NT2/D1 (cell line): ENCODE measurements at places on chromosomes 6 and 20.

- DNase-seq: no peak
These were observed 17.0 kb downstream of the SERPINB9 start for GRCh38 chr6:2885967-2886735.

- no peak for DNase-seq
These were observed 58.6 kb downstream of the SYNJ2 start for GRCh38 chr6:158040051-158040803.

- no peak for DNase-seq
These were observed 166.5 kb downstream of the VEGFA start for GRCh38 chr6:43936476-43936875.

DNA sequence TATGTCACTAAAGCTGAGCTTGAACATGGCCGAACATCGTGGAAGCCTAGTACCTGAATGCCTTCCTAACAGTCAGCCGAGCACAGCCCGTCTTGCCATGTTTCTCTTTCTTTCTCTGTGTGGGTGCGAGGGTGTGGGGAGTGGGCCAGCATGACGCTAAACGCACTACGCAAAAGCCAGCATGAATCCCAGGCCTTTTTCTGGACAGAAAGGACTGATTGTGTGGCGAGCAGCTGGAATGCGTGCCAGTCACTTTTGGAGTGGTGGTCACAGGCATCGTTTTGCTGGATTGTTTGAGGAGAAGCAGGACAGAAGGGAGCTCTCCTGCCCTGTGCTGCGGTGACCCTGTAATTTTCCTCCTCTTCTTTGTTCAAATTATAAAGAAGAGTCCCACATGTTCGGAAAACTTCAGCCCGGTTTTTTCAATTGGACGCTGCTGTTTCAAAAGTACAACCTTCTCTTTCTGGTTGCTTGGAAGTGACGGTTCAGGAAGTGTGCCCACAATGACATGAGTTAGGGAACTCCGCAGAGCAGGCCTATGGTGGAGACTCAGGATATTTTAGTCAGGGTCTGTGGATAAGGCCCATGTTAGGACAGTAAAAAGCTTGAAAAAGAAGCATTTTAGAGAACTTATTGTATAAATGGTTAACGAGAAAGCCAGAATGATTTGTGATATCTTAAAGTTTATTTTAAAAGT lies 54.3 kb downstream of the PDE7B start:
- no peak for DNase-seq

DNA sequence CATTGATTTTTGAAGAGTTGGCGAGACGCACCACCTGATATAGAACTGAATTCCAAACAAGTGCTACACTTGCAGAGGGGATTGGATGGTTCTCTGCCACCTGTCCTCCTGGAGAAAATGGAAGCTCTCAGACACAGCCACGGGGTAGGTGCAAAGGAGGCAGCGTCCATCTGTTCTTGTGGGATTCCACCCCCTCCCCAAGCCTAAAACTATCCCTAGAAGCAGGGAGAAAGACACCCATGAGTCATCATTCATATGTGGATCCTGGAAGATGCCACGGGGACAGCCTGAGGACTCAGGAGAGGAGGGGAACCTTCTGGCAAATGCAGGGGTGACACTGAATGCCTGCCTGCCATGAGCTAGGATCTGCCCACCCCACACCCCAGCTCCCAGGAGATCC lies 171.3 kb upstream of the CST7 start:
- no peak for DNase-seq

GRCh38 chr6:132909742-132910141 lies 95.4 kb downstream of the RPS12 start:
- DNase-seq: no peak

DNA sequence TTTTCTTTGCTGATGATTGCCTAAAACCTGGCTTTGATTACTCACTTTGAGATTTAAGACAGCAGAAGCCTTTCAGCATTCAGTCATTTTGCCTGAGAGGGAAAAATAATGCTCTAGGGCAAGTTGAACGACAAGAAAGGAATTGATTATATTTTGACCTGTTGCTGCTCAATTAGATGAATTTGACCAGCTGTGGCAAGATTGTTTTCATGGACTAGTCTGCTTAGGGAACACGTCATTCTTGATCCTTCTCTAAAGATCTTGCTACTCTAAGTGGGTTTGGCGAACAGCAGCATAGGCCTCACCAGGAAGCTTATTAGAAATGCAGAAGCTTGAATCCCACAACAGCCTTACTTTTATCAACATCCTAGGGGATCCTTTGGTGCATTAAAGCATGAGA lies 59.7 kb upstream of the PHACTR1 start:
- DNase-seq: no peak

- DNase-seq: no peak
These were observed 17.6 kb downstream of the IL22RA2 start for GRCh38 chr6:137155830-137156229.

- no peak for DNase-seq
These were observed 525 bp downstream of the MACROD2 start for GRCh38 chr20:13995841-13996240.

DNA sequence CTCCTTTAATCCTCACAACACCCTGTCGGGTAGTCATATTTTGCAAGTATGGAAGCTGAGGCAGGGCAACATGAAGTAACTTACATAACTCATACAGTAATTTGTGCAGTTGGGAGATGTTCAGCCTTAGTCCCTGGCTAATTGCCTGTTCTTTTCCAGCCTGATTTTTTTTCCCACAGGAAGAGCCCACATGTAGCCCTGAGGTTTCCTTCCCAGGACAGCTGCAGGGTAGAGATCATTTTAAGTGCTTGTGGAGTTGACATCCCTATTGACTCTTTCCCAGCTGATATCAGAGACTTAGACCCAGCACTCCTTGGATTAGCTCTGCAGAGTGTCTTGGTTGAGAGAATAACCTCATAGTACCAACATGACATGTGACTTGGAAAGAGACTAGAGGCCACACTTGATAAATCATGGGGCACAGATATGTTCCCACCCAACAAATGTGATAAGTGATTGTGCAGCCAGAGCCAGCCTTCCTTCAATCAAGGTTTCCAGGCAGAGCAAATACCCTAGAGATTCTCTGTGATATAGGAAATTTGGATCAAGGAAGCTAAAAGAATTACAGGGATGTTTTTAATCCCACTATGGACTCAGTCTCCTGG lies 5.0 kb upstream of the BTN2A1 start:
- DNase-seq: no peak

DNA sequence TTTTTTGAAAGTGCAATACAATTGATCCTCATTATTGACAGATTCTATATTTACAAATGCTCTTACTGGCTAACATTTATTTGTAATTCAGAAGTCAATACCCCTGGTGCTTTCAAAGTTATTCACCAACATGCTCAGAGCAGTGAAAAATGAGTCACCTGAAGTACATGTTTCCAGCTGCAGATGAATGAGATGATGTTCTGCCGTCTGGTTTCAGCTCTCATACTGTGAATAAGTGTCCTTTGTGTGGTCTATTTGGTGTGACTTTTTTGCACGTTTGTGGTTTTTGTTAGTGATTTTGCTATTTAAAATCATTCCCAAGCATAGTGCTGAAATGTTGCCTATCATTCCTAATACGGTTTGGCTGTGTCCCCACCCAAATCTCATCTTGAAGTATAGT lies 22.3 kb upstream of the EYA4 start:
- no peak for DNase-seq

DNA sequence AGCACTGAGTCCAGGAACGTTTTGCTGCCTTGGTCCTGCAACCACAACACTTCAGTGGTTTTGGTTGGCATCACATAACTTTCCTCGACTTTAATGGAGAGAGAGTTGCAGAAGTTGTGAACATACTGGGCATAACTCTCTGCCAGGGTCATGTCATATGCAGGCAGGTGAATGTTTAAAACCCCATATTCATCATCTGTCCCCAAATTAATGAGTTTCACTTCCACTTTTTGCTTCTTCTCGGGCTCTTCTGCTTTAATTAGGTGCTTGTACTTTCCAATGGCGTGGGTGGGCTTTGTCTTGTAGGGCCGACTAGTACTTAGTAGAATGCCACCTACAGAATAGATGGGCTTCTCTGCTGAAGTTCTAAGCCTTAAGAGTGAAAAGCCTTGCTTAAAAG lies 45.2 kb upstream of the TFAP2A start:
- DNase-seq: no peak

DNA sequence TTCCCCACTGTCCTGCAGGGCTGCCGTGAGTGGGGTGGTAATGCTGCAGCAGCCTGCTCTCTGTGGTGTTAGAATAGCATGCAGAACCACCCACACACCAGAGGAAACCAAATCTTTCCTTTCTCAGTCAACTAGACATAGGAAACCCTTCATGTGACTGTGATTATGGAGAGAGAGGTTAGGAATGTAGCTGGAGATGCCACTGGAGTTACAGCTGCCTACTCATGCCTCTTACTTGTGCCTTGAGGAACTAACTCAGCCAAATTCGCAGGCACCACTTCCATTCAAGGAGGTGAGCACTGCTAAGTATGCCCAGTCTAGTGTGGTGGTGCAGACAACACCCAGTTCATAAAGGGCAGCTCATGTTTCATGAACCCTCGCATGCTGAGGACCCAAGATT lies 27.4 kb downstream of the MUC22 start:
- DNase-seq: no peak

- DNase-seq: peak; percentile 15
These were observed 257.4 kb downstream of the PLCB1 start for GRCh38 chr20:8389381-8390036.

DNA sequence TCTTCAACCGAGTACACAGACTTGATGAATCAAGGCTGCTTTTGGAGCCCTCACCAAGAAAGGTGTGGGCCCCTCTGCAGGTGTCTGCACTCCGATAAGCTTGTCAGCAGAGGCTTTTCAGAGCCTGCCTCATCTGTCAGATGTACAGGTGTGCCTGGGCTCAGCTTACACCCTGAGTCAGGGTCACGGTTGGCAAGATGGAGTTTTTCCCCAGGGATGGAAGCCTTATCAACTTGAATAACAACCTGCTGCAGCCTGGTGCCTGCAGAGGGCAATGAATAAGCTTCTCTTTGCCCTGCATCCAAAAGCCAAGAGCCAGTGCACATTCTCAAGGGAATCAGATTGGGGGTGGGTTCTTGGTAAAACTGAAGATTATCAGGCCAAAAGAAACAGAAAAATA lies 427.1 kb downstream of the CD83 start:
- DNase-seq: no peak

- no peak for DNase-seq
These were observed 44.3 kb downstream of the CTCFL start for GRCh38 chr20:57480444-57481160.

GRCh38 chr20:5395932-5396727 lies 79.4 kb upstream of the PROKR2 start:
- no peak for DNase-seq

- DNase-seq: no peak
These were observed 66.9 kb downstream of the FAXC start for GRCh38 chr6:99282479-99283062.

DNA sequence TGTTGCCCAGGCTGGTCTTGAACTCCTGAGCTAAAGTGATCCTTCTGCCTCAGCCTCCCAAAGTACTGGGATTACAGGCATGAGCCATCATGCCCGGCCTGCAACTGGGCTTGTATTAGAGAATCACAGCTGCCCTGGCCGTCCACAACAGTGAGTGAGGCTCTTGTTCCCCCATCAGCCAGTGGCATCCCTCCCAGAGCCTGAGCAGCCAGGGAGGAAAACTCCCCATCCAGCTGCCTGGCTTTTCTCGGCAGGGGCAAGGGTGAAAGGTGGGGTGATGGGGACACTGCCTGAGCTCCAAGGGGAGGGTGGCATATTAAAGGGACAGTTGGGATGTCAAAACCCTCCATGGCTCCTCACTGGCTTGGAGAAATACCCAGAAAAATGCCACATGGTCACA lies 185.6 kb downstream of the NFATC2 start:
- DNase-seq: no peak

- no peak for DNase-seq
These were observed 115.9 kb upstream of the NAA20 start for GRCh38 chr20:19901226-19901625.

DNA sequence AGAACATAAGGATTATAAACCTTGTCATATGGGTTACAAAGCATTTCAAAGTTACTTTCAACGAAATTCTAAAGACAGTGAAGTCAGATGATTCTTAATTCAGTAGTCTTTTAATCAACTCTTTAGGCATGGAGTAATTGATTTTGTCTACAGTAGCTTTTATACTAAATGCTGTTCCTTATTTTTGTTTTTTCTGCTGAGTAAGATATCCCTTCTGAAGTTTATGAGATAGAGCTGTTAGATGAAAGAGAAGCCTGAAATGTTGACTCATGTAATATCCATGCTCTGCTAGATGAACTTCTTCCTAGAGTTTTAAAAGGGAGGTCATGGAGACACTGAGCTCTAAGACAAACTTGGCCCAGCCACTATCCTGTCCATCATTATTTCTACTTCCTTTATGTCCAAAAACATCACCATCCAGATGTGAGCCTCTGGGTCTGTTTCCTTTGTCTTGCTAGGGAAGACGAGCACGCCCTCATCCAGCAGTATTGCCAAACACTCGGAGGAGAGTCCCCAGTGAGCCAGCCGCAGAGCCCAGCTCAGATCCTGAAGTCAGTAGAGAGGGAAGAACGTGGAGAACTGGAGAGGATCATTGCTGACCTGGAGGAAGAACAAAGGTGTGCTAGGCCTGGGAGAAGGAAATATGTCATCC lies 550.3 kb downstream of the UTRN start:
- no peak for DNase-seq

- DNase-seq: no peak
These were observed 176.9 kb upstream of the CITED2 start for GRCh38 chr6:139551376-139551775.

DNA sequence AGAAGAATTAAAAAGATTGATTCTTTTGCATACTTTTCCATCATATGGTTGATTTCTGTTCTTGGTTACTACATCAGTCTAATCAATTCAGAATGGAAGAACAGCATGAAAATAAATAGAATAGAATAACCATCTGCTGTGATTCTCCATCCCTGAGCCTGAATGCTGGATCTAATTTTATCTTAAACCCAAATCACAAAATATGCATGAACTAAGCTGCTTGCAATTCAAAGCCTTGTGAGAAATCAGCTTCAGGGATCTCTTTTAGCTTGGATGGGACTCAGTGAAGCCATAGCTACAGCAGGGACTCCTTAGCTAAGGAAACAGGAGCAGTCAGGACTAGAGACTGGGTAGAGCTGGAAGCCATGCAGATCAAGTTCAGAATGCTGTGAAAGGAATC lies 74.1 kb downstream of the TPBG start:
- DNase-seq: no peak

GRCh38 chr20:59412181-59412580 lies 111.8 kb downstream of the EDN3 start:
- no peak for DNase-seq
